Retina (tissue), 1 donor: ENCODE measurements at places on chromosomes 3 and 15.
A peak's percentile ranks its signal among the peaks of the same experiment; 100 is the strongest.

GRCh38 chr3:40104441-40104840, 205.1 kb upstream of the EIF1B start:
- DNase-seq: no peak

- no peak for DNase-seq
Observed at GRCh38 chr3:4722103-4722502, 229.0 kb downstream of the ITPR1 start.

DNA sequence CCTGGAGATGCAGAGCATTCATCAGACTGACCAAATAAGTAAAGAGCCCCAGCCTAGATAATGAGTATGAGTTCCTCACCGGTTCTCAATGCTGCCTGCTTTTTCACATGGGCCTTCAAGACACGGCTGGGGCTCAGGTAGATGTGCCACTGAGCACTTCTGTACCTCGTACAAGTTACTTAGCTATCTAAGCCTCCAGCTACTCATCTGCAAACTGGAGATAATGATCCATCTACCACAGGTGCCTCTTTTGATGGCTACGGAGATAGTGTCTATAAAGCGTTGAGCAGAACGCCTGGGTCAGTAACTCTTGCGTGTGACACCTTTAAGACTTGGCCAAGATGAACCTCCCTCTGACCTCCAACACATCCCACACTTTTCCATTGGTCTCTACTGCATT, 56.3 kb downstream of the CCR4 start:
- DNase-seq: no peak

DNA sequence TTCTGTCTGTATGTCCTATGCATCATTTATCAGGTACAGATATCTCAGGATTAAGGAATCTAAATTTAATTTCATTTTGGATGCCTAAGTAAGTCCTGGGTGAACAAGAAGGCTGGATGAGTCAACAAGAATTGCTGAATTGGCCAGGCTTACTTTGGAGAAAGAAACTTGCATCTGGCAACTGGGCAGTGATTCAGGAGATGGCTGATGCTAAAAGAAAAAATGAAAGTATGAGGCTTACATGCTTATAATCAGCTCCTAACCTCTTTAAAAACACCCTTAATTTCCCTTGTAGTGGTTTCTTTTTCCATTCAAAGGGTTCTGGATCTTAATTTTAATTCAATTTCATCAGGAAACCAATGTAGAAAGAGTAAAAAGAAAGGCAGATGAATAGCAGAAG, 228.8 kb upstream of the PEX5L start:
- DNase-seq: no peak

- no peak for DNase-seq
Observed at GRCh38 chr3:57065588-57065987, 5.1 kb downstream of the SPATA12 start.

DNA sequence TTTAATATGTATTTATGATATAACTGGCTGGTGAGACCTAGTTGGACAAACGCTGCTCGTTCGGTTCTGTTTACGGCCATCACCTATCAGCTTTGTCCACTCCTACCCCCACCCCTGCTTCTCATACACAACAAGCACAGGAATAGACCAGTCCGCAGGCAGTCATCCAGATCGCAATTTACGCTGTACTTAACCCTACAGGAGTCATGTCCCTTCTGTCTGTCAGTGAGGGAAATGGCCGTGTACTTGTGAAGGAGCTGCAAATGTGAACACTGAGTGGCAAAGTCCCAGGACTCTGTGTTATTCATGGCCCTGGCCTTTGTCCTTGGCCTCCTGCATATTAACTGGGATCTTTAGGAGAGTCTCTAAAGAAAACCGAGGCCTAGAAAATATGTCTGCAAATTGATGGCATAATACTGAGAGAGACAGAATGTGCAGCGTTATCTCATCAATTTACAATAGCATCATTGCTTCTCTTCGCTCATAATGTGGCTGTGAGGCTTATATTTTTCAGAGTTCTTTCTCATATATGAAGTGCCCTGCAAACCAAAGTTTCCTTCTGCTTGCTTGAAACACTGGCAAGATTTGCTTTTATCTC, 7.2 kb upstream of the ABHD10 start:
- peak; percentile 49 for DNase-seq

GRCh38 chr3:132008837-132009236, 26.0 kb downstream of the CPNE4 start:
- no peak for DNase-seq

DNA sequence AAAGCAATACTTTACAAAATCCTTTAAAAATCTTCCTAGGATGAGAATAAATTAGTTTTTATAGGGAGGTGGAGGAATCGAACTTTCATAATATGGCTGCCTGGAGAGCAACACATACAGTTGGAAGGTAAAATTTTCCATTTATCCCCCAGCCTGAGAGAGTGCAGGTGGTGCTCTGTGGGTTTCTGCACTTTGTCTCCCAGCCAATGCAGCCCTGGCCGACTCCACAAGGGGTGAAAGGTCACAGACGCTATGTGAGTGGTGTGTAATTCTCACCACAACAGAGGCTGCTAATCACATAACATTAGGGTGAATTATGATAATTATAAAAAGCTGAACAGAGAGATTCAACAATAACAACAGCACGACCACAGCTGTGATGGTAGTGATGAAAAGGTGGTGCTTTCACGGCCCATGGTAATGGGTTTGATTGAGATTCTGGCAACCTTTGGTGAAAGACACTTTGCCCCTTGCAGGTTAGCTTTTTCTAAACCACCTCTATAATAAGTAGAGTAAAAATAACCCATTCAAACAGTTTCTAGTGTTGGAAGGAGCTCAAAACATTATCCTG, 30.1 kb upstream of the NANOGP8 start:
- no peak for DNase-seq

DNA sequence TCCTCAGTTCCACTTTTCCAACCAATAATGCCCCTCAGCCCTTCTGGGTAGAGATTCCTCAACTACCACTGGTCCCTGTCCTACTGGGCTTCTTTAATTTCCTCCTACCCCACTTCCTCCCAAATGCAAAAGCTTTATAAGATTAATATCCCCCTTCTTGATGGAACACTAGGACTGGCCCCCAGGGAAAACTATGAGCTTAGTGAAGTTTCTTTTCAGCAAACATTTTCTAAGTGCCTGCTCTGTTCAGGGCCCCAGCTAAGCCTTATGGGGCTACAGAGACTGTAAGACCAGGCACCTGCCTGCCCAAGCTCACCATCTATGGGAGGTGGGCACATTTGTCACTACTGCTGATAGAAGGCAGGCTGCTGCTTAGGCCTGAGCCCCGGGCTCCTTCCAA, 79.4 kb downstream of the RPLP1 start:
- DNase-seq: no peak

DNA sequence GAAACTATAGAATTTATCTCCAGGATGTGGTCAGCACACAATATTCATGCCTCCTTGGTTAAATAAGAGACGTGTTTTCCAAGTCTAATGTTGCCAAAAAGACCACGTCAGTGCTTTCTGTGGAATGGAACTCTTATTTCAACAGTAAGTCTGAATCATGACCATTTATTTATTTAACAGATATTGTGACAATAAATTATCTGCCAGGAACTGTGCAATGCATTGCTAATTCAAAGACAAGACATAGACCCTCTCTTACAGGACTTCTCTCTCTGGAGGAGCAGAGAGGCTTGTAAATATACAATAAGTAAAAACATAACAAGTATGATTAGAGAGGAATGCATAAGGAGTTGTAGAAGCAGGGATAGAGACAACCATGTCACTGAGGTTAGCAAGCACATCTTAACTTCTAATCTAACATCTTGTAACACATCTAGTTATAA, 227.5 kb downstream of the DTWD1 start:
- no peak for DNase-seq

DNA sequence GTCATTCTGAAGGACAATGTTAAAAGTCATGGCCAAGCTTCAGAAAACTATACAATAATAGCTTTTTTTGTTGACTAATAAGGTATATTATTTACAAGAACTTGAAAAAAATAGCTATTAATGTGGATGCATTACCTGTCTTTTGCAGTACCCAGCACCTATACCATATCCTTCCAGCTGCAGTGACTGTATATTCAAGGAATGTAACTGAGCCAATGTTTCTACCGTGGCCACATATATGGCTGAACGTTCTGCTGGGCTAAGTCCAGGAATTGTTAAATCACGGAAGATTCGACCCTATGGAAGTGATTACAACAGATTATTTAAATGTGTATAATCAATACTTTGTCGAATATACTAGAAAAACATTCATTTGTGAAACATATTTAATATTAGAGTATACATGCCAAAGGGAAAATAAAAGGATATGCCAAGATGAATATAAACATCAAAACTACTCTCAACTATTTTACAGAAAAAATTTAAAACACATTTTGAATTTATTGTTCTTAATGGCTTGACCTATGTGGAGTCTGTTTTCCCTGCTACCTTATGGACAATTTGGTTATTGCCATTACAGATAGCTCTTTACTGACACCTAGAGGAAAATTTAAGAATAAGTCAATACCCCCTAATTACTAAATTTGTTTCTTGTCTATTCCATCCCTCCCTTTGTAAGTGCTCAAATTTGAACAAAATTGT, 17.6 kb downstream of the ACAD11 start:
- DNase-seq: no peak

GRCh38 chr3:114192136-114192535, 13.3 kb upstream of the DRD3 start:
- no peak for DNase-seq

GRCh38 chr3:124876401-124876878, 10.7 kb downstream of the ITGB5 start:
- DNase-seq: no peak

- no peak for DNase-seq
Observed at GRCh38 chr15:68228971-68229385, 550 bp downstream of the CLN6 start.

- no peak for DNase-seq
Observed at GRCh38 chr15:81160312-81161159, 26.5 kb downstream of the CFAP161 start.

GRCh38 chr15:55277116-55277564, 12.5 kb downstream of the RAB27A start:
- DNase-seq: no peak

DNA sequence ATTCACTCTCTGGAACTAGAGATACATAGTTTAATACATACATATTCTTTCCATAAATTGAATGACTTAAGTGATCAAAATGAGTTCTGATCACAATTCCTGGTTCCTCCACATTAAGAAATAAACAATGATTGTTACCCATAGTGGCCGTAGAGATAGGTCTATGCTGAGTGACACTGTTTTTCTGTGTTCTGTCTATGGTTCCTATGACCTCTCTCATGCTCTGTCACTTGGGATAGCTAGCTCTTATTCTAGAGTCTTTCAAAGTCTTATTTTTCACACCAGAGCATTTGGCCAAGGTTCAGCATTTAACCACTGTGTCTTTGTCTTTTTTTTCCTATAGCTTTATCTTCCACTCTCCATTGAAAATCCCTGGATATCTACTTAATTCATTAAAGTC, 132.4 kb downstream of the GOLGA6L6 start:
- no peak for DNase-seq

- no peak for DNase-seq
Observed at GRCh38 chr3:24709956-24710355, 215.3 kb upstream of the THRB start.

- no peak for DNase-seq
Observed at GRCh38 chr15:90266485-90266884, 1.0 kb downstream of the NGRN start.

GRCh38 chr15:72372361-72372760, 3.5 kb downstream of the HEXA start:
- no peak for DNase-seq

- DNase-seq: no peak
Observed at GRCh38 chr3:10357592-10358308, 36.8 kb upstream of the SEC13 start.

DNA sequence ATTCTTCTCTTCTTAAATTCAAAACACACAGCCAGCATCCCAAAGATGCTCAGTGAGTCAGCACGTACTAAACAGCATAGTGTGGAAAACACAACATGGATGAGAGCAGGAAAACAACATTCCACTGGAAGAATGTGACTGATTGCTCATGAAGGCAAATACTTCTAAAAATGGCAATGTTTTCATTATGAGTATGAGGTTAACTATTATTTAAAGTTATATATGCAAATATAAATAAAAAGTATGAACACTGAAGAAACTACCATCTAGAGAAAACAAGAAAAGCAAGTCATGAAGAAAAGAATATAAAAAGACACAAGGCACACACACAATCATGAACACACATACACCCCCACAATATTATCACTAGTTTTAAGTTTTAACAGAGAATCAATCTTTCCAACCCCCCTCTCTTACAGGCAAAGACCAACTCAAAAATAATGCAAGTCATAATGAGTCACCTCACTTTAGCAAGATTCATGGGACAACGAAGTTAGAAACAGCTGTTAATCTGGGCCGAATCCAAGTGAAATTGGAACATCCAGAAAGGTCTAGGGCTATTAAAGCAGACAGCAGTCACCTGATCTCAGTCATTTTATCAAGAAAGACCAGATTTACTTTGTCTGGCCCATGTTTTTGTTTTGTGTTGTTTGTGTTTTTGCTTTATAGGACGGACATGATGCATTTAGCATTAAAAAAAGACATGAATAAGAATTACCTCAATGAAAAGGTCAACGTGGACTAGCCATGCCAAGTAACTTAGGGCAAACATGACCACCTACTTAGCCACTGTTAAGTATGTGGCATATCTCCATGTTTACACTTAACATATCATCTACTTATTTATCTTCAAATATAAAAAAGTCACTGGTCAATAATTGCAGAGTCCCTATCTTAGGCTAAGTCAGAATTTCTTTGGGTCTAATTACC, 18.1 kb downstream of the GBE1 start:
- DNase-seq: no peak

DNA sequence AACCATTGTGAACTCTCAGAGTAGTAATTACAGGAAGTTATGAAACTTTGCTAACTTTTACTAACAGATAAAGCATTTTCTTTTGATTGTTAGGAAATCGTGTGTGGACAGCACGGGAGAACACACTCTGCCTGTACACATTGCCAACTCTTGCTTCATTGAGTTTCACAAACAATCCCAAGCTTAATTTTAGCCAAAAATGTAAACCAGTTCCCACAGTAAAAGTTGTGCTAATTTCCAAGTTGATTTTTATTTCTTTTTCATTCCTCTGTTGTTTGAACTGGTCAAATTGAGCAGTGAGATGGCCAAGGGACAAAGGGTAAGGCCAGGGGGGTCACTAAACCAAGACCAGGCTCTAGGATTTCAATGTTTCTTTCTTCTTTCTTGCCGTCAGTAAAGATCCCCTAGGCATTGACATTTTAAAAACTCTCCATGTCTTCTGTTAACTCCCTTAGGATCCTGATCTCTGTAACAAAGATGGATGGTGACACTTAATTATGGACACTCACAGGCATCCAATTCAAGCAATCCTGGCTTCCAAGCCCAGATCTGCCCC, 414.9 kb downstream of the RBMS3 start:
- DNase-seq: no peak

GRCh38 chr3:111314898-111315297, 227.1 kb upstream of the CD96 start:
- DNase-seq: no peak

DNA sequence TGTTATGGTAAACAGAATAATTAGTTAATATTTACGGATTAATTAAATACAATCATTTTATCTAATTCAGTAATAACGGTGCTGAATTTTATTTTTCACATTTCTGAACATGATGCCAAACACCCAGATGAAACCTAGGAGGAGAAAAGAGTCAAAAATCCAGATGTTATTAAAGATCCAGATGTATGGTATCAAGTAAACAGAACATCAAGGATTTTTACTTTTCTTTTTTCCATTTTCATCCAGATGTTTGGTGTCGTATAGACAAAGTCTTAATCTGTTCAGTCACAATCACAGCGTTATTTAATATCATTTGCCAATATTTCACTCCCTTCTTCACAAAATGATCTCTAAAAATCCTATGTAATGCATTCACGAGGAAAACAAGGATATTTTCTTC, 64.0 kb upstream of the NR2F2 start:
- no peak for DNase-seq

- no peak for DNase-seq
Observed at GRCh38 chr3:47485812-47486211, 10.1 kb upstream of the SCAP start.
